ENCODE measurements at places on chromosomes 5 and 9.

DNA sequence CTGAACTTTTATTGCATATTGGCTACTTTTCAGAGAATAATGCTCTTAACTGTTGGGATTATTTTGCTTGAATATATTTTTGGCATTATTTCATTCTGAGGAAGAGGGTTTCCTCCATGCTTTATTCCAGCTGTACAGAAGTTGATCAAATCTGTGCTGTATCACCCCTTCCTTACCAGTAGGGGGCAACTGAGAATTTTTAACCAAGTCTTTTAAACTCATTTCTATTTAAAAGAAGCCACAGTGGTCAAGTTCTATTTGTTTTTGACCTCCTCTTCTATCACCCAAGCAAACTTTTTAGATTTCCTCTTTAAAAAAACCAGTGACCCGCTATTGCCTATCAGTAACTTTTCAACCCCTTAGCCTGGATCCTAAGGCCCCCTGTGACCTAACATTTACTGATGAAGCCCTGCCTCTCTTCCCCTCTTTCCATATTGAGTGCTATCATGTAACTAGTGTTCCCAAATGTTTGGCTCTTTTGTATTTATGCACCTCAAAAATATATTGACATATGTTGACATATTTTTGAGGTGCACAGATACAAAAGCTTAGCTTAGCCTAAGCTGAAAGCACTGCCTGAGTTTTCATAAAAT lies 80.6 kb downstream of the FBXO4 start:
- DNase-seq, result no peak

DNA sequence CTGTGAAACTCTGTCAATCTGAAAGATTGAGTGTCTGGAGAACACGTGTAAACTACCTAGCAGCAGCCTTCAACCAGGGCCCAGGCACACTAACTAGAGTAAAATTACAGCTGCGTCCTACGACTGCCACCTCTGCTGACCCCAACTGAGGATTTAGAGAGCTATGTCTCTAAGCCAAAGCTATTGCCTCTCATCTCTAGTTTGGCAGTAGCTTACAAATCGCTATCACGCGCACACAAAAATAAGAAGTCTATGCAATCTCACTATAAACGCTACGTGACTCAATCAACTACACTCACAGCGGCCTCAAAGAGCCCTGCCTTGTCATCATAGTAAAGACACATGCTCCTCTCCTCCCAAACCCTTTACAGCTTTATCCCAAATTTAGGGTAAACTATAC lies 8.7 kb downstream of the PPP6C start:
- DNase-seq, result no peak

DNA sequence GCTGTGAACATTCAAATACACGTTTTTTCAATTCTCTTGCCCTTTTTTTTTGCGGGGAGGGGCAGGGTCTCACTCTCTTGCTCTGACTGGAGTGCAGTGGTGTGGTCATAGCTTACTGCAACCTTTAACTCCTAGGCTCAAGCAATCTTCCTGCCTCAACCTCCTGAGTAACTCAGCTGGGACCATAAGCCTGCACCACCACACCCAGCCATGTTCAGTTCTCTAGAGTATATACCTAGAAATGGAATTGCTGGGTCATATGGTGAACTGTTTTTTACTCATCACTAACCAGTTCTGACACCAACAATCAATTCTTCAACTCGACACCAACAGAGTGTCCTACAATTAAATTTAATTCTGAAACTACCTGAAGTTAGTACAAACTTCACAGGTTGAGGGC lies 85.5 kb upstream of the ZNF169 start:
- DNase-seq, result no peak

- DNase-seq, result no peak
These were observed 24.4 kb downstream of the ZNF131 start for GRCh38 chr5:43145071-43145470.

DNA sequence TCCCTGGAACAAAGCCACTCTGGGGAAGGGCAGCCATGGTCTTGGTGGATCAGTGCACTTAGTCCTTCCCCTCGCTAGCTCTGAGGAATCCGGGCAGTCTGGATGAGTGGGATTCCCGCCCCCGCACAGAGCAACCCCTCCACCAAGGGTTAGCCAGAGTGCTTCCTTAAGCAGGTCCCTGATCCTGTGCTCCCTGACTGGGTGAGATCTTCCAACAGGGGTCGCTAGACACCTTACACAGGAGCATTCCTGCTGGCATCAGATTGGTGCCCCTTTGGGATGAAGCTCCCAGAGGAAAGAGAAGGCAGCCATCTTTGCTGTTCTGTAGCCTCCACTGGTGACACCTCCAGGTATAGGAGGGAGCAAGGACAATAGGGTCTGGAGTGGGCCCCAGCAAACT lies 228.8 kb downstream of the AP3B1 start:
- no peak for DNase-seq

DNA sequence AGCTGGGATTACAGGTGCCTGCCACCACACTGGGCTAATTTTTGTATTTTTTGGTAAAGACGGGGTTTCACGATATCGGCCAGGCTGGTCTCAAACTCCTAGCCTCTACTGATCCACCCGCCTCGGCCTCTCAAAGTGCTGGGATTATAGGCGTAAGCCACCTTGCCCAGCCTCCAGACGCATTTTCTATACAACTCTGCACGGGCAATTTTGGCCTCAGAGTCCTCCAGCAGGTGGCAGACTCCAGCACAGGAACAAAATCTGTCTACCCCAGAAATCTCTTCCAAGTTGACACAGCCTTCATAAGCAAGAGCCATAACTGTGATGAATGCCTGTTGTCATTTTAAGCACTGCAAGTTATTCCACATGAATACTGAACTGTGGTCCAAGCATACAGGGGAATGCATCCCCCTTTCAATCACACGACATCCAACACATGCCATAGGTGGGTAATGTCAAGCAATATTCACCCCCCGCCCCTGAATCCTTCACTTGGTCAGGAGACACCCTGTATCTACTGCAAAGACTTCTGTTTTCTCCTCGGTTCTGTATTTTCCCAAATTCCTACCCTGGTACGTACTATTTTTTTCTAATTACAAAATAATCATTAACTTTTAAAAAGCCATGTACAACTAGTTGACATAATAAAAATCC lies 50.8 kb downstream of the ALDH7A1 start:
- DNase-seq, result no peak

DNA sequence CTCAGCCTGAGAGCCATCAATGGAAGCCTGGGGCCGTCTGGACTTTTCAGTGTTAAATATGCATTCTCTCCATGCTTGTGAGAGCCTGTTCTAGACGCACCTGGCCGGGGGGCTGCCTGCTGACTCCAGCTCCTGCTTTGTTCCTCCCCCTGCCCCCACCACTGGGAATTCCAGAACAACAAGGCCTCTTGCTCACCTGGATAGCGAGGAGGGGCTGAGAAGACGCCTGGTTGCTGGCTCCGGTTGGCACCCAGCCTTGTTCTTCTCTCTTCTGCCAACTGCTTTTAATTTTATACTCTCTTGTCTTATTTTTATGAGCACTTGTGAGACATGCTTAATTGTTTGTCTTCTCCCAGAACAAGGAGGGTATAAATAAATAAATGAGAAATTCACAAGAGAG lies 15.0 kb upstream of the RAPGEF1 start:
- DNase-seq, result no peak

GRCh38 chr5:9841516-9842170 lies 211.5 kb upstream of the TAS2R1 start:
- no peak for DNase-seq

DNA sequence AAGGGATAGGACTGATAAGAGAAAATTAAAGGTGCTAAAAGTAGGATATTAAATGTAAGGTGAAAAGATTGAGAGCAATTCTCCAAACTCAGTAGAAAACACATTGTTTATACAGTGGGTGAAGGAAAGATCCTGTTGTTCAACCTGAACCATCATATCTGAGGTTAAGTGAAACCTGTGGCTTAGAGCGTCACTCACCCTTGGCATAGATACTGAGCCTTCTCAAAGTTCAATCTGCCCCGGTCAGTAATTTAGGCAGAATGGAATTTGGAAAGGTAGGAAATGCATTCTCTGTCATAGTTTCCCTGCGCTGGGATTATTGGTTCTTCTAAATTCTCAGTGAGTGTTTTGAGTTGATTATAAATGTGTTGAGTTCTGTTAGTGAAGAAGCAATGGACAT lies 456.2 kb upstream of the NMUR2 start:
- no peak for DNase-seq

- no peak for DNase-seq
These were observed 12.6 kb downstream of the URM1 start for GRCh38 chr9:128383791-128384190.

- no peak for DNase-seq
These were observed 791 bp downstream of the RAPGEF6 start for GRCh38 chr5:131634238-131634637.

DNA sequence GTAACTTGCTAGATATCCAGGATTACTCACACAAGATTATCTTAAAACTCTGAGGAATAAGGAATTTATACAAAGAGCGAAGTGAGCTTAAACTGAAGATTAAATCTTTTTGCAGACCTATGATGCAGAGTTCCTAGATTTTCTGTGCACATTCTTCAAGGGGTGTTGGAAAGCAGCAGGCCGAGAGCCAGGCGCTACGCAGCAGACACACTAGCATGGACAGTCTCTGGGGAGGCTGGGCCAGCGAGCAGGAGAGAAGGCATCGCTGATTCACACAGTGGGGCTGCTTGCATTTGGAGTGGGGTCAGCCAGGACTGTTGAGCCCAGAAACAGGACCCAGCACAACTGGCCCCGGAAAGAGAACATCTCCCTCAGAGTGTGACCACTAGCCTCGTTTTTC lies 136.3 kb downstream of the ADAMTS16 start:
- DNase-seq, result no peak

- DNase-seq, result no peak
These were observed 274.9 kb downstream of the PIK3R1 start for GRCh38 chr5:68490406-68490805.

- no peak for DNase-seq
These were observed 101.5 kb downstream of the PLPPR1 start for GRCh38 chr9:101130054-101130453.

DNA sequence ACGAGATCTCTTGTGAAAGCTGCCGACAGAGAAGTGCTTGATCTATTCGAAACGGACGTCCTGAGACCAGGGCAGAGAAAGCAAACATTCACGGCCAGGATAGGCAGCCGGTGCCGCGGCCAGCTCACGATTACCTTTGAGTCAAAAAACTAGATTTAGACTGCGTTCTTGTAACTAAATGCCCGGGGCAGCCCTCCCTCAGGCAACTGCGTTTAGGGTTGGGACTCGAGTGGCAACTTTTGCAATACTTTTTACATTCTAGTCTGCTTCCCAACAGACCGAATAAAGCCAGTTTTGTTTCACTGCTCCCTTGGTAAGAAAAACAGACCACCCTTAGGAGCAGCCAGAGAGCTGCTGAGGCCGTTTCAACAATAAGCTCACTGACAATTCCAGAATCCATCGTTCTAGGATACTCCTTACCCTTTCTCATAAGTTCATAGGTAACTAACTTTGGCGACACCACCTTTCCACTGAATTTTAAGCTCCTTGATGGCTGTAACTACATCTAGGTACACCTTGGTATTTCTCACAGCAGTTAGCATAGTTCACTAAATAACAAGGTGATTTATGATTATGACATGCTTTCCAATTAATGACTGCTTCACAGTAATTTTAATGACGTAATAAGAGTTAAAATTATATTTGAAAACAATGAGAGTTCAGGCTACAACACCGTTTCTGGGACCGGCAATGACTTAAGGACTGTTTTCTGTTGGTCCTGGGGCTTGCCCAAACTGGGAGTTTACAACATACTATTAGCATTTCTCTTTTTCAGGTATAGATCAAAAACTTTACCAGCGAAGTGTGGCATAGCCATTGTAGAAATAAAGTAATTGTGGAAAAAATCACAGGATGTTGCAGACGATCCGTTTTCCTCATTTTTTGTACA lies 899 bp upstream of the RAPGEF6 start:
- DNase-seq, result no peak

- DNase-seq, result no peak
These were observed 1.1 kb downstream of the KIF2A start for GRCh38 chr5:62306896-62307689.

GRCh38 chr9:134597041-134597913 lies 44.3 kb upstream of the COL5A1 start:
- DNase-seq, result no peak

DNA sequence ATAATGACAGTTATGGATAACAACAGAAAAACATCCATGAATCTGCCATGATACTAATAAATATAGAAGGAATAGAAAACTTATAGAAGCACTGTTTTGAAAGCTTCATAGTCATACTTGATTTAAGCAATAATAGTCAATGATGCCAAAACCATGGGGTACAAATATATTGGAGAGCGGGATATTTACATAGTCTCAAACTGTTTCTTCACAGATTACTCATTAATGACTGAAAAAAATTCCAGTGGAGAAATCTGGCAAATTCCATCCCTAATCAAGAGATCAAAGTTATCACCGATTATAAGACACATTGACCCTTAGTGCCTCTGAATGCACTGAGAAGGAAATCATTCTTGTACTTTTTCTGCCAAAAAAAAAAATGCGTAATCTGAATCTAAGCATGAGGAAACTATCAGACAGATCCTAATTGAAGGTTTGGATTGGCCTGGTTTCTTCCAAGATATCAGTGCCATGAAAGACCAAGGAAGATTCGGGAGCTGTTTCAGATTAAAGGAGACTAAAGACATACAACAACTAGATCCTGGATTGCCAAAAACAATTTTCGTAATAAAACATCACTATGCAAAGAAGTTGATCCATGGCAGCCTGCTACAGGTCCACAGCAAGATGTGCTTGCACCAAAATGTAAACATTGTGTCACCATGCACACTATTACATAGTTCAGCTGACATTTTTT lies 106.2 kb downstream of the GOLPH3 start:
- no peak for DNase-seq

GRCh38 chr9:524008-524407 lies 309.3 kb downstream of the DOCK8 start:
- no peak for DNase-seq

DNA sequence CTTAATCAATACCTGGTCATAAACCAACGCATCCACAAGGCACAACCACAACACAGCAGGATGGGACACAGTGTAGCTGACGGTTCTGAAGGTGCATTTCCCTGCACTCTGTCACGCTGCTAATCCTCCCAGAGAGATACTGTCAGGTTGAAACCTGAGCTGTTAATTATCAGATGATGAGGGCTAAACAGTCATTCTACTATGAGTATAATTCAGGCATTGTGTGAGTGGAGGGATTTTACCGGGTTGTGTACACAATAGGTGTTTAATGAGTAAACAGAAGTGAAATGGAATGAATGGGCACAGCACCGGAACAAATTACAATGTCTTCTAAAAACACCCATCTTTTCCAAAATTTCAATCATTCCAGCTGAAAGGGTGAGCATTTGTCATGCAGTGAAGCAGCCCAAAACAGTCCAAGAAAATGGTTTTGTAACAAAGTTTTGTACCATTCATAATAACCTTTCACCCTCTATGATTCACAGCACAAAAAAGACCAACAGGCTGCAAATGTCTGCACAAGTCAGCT lies 71.5 kb downstream of the ABCA1 start:
- DNase-seq, result no peak

- DNase-seq, result no peak
These were observed 439.6 kb upstream of the PTGER4 start for GRCh38 chr5:40240111-40240510.

DNA sequence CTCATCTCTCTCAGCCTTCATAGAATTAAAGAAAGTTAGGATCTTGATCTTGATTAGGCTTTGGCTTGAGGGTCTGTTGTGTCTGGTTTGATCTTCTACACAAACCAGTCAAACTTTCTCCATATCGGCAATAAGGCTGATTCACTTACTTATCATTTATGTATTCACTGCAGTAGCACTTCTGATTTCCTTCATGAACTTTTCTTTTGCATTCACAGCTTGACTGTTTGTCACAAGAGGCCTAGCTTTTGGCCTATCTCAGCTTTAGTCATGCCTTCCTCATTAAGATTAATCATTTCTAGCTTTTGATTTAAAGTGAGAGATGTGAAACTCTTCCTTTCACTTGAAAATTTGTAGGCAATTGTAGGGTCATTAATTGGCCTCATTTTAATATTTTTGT lies 62.8 kb downstream of the SH3RF2 start:
- no peak for DNase-seq
